ENCODE measurements at places on chromosomes 12 and 14. TPM values are rescaled to one million over a fixed set of nuclear protein-coding genes. Genes with fewer than 3 reads are reported as not detected.

Gene KRT2
- total RNA-seq = not detected

Gene CLEC2B
- 20.4 TPM for total RNA-seq

Gene FITM1
- 4.2 TPM for total RNA-seq

Gene PZP
- total RNA-seq = 1.7 TPM

Gene LRTM2
- not detected for total RNA-seq

Gene VRTN
- not detected for total RNA-seq

Gene IL26
- total RNA-seq = not detected

Gene ENDOU
- total RNA-seq = not detected

Gene SYT1
- 13.8 TPM for total RNA-seq

Gene LAG3
- 0.21 TPM for total RNA-seq

Gene P2RX2
- total RNA-seq = not detected

Gene MLEC
- 89.5 TPM for total RNA-seq

Gene RIPK3
- total RNA-seq = 4.4 TPM

Gene MORN3
- total RNA-seq = 0.16 TPM

Gene SERPINA5
- total RNA-seq = 0.63 TPM

Gene BIN2
- total RNA-seq = 2.3 TPM

Gene TMEM119
- total RNA-seq = 62.4 TPM

Gene AQP2
- total RNA-seq = not detected

Gene PPFIA2
- 14.5 TPM for total RNA-seq
